ENCODE measurements at places on chromosomes 5 and 9.

- DNase-seq: no peak
Measured at GRCh38 chr9:15178631-15179030, 128.4 kb downstream of the TTC39B start.

GRCh38 chr9:65409471-65409980 is 124.5 kb upstream of the FOXD4L5 start:
- no peak for DNase-seq

GRCh38 chr9:91800473-91801030 is 149.5 kb downstream of the ROR2 start:
- DNase-seq: no peak

DNA sequence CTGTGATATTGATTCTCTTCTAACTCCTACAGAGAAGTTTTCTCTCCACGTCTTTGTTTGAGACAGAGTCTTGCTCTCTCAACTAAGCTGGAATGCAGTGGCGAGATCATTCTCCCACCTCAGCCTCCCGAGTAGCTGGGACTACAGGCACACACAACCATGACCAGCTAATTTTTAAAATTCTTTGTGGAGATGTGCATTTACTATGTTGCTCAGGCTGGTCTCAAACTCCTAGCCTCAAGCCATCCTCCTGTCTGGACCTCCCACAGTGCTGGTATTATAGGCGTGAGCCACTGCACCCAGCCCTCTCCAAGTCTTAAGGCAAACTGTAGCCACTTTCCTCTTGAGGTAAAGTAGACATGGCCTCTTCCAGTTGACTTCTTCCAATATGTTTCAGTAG is 72.2 kb downstream of the SNX18 start:
- no peak for DNase-seq

DNA sequence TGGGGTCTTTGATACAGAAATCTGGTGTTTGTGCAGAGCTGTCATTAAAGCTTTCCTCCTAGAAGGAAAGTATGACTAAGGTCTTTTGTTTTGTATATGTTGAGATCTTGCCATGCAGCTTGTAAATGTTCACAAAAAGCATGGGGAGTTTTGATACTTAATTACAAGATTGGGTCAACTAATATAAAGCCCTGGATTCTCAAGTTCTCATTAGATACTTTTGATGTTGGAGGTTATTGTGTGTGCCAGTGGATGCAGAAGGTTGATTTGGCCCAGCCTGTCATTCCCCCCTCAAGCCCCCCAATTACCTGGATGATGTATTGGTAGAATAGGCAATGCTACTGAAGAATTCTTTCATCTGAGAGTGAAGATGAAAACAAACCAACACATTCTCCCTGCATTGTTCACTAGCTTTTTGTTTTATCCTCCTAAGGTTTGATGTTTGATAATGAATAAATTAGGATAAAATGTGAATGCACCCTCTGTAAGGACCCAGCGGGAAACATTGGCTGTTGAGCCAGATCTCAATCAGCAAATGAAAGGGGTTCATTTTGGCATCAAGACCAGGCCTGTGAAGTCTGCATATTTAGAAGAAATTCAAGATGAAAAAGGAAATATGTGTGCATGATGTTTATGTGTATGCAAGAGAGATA is 61.9 kb upstream of the ADAMTS19 start:
- DNase-seq: no peak

DNA sequence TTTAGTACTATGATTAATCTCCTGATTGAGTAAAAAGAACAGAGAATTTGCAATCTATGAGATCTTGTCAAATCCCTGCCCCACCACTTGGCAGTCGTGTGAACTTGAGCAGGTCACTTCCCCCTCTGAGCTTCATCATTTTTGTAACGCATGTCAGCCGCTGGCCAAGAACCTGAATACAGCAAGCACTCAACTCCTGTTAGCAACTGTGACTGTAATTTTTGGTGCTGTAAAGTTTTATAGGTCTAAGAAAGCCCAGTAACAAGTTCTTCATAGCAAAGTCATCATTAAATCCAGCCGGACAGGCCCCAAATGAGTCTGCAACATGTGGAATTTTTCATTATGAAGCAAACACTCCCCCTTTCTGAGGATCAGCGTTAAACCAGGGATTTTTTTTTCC is 49.4 kb downstream of the DRD1 start:
- DNase-seq: no peak

DNA sequence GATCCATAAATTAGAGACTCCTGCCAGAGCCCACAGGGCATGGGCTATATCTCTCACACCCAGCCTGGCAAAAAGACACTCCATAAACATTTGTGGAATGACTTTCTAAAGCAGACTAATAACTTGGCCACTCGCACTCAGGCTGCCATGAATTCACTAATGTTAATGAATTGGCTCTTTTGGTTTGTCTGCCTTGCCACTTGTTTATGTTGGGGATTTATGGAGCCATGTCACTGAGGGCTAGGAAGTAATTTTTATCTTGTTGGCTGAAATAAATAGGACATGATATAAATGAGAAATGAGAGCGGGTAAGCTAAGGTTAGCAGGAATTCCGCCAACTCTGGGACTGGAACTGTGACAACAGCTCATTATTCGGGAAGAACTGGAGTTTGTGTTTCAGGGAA is 55.2 kb downstream of the DROSHA start:
- no peak for DNase-seq

DNA sequence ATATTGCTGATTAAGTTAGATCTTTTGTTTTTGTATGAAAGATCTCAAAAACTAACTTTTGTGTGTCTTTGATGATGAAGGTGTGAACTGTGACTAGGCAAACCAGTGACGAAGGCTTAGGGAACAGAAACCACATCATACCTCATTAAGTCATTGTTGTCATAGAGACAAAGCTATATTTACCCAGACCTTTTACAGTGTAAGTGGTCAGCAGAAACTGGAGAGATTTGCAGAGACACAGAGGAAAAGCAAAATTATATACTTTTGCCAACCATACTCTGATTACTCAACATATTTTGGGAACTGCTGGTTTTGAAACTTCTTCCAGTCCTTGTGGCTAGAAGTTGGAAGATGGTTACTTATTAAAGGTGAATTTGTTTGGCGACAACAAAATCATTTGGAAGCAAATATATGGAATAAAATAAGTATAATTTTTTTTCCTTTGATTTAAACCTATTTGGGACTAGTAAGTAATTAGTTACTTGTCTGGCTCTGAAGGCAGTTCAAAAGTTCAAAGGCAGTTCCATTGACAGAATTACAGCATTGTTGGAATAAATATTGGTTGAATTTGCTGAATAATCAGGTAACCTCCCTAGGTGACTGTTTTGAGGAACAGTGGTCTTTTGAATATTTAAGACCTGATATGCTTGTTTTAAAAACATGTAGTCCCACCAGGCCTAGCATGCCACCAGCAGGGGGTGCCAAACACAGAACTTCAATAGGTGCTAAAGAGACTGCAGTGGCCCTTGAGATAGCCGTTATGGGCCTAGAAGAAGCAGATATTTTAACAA is 103.8 kb downstream of the RPS23 start:
- peak; percentile 5 for DNase-seq

DNA sequence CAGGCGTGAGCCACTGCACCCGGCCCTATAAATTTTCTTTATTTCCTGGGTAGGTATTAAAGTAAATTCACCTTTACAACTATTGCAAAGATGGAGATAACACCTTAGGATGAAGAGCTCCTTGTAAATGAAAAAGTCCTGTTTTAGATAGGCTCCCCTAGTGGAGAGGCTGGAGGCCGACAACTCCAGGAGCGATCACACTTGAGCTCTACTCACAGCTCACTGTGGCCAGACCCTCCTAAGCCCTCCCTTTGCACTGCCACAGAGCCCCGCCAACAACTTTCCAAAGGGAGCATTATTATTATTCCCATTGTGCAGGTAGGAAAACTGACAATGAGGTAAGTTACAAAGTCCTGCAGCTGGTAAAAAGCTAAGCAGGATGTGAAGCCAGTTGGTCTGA is 139.1 kb upstream of the ERCC6L2 start:
- no peak for DNase-seq

DNA sequence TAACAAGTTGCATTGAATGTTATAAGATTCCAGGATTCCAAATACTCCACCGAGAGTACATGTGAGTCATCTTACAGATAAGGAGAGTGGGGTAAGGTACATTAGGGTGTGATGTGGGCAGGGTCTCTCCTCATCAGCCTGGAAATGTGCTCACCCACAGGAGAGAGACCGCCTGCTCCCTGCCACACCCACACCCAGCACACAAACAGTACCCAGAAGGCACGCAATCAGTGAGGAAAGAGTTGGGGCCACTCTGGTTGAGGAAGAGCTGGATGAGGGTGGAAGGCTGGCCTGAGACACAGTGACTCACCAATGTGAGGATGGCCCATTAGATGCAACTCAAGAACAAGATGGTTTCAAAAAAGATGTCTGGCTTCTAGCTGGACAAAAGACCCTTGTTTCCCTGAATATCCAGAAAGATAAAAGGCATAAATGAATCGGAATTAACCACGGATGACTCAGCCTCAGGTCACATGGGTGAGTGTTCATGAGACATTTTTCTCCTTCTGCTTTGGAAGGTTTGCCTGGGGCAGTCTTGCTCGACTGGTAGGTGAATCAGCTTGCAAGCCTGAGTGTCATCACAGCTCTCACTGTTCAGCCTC is 51.1 kb upstream of the LHFPL2 start:
- no peak for DNase-seq

DNA sequence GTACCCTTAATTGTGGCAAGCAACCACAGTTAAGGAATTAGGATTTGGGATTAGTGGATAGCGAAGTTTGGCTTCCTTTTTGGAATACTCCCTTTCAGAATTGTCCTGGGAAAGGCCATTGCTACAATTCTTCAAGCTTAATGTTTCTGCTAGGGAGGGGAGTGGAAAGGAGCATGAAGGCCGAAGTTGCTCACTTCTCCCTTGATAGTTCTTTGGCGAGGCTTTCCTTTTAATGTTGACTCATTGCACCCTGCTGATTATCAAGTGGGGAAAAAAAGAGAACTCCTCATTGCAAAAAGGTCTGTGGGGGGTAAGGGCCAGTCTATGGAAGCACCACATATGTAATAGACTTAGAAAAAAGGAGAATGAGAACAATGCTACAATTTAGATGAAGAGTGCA is 30.7 kb downstream of the GRIN3A start:
- DNase-seq: no peak

GRCh38 chr9:134945509-134946275 is 28.0 kb upstream of the FCN1 start:
- no peak for DNase-seq

DNA sequence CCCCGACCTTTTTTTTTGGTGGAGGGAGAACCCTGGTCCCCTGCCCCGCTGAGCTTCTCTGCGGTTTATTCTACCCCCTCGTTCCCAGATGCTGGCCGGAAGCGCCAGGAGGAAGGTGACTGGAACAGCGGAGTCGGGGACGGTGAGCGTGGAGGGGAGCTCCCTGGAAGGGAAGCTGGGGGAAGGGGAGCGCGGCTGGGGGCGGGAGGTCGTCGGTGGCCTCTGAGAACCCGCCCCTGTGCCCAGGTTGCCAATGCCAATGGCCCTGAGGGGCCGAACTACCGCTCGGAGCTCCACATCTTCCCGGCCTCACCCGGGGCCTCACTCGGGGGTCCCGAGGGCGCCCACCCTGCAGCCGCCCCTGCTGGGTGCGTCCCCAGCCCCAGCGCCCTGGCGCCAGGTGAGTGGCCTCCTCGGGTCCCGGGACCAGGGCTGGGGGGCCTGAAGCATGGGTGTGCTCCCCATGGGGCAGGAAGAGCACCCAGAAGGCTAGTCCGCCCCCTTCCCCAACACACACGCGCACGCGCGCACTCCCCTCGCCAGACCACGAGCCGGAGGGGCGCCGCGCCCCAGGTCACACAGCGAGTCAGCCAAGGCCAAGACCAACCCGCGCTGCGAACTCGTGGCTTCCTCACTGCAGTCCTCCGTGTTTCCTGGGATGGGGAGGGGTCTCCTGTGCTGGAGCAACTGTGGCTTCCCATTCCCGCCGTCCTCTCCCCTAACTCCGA is 10.6 kb downstream of the MYOZ3 start:
- DNase-seq: no peak

- no peak for DNase-seq
Measured at GRCh38 chr5:76947082-76947503, 5.8 kb upstream of the CRHBP start.

GRCh38 chr5:170173227-170173626 is 59.6 kb upstream of the C5orf58 start:
- no peak for DNase-seq

- peak; percentile 71 for DNase-seq
Measured at GRCh38 chr5:10324518-10325370, 17.0 kb upstream of the CMBL start.

- no peak for DNase-seq
Measured at GRCh38 chr9:87008667-87009066, 61.4 kb upstream of the GAS1 start.

GRCh38 chr9:132857031-132857430 is 21.1 kb downstream of the AK8 start:
- no peak for DNase-seq

- DNase-seq: no peak
Measured at GRCh38 chr5:174810796-174811195, 86.4 kb downstream of the MSX2 start.

GRCh38 chr5:80268916-80269315 is 13.1 kb upstream of the SERINC5 start:
- DNase-seq: no peak

DNA sequence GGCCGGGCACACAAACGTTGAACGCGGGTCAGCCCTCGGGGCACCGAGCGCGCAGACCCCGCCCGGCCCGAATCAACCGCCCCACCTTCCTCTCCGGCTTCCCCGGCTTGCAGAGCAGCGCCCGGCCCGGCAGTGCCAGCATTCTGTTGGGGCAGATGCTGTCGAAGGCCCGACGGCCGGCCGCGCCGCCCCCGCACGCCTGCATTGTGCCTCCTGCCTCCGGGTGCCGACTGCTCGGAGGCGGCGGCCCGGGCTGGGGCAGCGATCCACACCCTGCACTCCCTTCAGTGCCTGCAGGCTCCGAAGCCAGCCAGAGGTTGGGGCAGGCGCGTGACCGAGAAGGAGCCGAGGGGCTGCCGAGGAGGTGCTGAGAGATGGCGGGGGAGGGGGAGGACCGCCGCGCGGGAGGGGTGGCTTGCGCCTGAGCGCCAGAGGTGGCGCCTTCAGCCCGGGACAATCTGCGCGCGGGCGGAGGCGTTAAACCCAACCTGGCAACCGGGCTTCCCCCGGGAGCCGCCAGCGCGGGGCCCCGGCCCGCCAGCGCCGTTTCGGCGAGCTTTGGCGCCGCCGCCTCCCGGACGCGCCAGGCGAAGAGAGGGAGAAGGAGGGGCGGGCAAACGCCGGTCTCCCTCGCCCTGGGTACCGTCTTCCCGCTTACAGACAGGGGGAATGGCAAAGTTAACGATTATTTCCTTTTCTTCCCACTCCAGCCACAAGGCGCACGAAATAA is at the start of gene MCIDAS:
TSS of gene MCIDAS (minus strand) at position 382 of the 730 bp plus-strand sequence. CDS start at position 205, 177 bp downstream.
- DNase-seq: peak; percentile 38

GRCh38 chr5:148776780-148777179 is 49.6 kb upstream of the ADRB2 start:
- no peak for DNase-seq

DNA sequence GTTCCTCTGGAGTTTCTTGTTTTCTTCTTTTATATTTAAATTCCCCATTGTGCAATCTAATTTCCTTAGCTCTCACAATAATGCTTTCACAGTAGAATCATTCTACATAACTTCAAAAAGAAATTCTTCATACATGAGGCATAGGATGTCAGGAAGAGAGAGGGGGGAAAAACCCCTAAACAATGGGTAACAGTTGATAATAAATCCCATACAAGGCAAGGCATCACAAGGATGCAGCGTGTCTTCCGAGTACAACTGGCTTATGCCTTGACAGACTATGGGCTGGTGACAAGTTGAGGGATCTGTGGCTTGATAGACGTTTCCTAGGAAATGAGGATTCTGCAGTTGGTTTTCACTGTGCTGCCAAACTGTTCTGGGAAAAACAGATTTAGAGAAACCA is 247.4 kb downstream of the ARL15 start:
- no peak for DNase-seq

Measured in NCI-H510A treated with DMSO at 0.1 percent for 48 hours (cell line).